ENCODE measurements at places on chromosomes 12 and 14. TPM values are rescaled to one million over a fixed set of nuclear protein-coding genes. Genes with fewer than 3 reads are reported as not detected.

Gene NINJ2
- total RNA-seq, result 0.94 TPM

Gene GYS2
- not detected for total RNA-seq

- DNase-seq, result peak; percentile 76
Observed at GRCh38 chr12:104622928-104623327, 166.2 kb downstream of the CHST11 start.

GRCh38 chr14:61528591-61529021, 166.7 kb upstream of the HIF1A start:
- DNase-seq, result no peak

DNA sequence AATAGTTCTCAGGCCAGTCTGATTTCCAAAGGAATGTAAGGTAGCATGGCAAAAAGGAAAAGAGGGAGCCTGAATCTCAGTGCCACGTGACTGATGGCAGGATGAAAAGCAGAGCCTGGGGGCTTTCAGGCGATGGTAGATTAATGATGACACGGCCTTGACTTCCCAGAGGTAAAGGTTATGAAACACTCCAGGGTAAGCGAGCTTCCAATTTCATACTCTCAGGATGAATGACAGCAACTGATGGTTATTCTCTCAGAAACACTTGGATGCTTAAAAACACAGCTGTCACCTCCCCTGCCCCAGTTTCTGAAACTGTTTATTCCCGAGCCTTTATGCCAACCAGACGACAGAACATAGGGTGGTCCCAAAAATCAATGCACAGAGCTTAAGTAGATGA, 28.8 kb downstream of the GDF11 start:
- DNase-seq, result no peak

DNA sequence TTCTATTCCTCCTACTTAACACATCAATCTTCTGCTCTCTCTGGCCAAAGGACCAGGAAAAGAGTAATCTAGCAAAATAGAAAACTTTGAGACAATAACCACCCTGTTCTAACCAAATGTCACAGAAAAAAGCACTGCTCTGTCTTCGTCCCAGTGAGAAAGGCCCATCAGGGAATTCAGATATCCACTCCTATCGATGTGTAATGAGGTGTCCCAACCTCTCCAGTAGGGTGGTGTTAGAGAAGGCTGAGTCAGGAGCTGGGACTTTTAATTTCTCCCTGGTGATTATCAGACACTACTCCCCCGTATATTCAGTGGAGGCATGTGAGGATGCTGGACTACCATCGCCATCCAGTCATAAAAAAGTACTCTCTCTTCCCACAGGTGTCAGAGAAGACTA, 130.3 kb downstream of the TMTC3 start:
- no peak for DNase-seq

DNA sequence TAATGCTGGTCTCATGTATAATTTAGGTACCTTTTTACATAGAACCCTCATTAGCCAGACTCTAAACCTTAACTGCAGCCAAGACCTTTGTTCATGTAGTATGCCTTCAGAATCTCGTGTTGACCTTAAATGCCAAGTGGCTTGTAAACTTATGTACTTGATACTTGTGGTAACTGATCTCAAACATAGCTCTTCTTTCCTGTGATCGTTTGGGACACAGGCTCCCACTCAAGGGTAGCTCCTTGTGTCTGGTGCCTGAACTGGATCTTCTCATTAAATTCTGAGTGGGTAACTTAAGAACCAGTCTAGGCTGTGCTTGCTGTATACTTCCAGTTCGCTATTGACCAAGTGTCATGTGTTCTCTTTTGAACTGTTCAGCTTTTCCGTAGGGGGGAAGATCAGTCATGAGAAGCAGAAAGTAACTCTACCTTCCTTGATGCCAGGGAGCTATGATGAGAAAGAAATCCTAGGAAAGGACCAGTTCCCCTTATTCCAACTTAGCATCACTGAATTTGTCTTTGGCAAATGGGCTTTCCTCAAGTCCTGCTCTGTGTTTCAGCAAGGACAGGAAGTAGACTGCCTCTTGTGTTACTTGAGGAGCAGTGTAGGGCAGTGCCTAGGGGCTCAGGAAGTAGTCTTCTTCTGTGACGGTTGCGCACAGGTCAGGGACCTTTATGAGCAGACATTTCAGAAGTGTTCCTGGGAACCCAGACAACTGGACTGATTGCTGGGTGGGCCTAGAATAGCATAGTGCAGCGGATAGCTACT, 2.5 kb downstream of the LGALS3 start:
- no peak for DNase-seq

GRCh38 chr12:21786041-21786531, 11.6 kb upstream of the KCNJ8 start:
- DNase-seq, result no peak

- DNase-seq, result peak; percentile 35
Observed at GRCh38 chr12:115771065-115771464, 506.4 kb downstream of the MED13L start.

Data from GM23338 (cell line).